ENCODE measurements at places on chromosomes 7 and 10.

DNA sequence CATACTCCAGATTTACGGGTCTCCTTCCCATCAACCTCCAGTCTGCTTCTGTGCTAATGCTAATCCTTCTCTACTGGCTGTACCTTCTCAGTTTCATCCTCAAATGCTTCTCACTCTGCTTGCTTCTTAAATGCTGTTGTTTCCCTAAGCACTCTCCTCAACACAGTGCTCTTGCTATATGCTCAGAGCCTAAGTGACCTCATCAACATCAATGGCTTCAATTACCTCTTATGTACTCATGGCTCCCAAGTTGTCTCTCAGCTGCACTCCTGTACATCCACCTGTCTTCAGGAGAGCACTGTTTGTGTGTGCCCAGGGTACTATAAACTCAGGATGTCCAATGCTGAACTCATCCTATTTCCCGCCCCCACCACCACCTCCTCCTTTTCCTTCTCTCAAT lies 22.5 kb downstream of the ELAPOR2 start:
- DNase-seq: no peak

DNA sequence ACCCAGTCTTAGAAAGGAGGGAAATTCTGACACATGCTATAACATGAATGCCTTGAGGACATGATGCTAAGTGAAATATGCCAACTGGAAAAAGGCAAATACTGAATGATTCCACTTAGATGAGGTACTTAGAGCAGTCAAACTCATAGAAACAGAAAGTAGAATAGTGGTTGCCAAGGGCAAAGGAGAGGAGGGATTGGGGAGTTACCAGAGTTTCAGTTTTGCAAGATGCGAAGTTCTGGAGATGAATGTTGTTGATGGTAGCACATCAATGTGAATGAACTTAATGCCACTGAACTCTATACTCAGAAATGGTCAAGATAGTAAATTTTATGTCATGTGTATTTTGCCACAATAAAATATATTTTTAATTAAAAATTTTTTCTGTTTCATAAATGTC lies 38.9 kb downstream of the DRGX start:
- DNase-seq: no peak

DNA sequence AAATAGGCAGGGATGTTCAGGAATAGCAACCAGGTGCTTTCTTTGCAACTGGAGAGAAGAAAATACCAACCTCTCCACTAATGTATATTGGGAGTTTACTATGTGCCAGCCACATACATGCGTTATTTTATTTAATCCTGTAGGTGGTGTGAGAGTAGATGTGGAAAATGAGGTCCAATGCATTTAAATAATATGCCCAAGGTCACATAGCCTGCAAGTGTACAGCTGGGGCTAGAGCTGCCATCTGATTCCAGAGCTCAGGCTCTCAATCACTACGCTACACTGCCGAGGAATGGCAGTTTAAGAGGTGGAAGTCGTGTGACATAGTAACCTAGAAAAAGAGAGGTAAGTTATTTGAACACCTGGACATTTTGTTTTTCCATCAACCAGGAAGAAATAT lies 277.0 kb downstream of the EXOC4 start:
- DNase-seq: no peak

DNA sequence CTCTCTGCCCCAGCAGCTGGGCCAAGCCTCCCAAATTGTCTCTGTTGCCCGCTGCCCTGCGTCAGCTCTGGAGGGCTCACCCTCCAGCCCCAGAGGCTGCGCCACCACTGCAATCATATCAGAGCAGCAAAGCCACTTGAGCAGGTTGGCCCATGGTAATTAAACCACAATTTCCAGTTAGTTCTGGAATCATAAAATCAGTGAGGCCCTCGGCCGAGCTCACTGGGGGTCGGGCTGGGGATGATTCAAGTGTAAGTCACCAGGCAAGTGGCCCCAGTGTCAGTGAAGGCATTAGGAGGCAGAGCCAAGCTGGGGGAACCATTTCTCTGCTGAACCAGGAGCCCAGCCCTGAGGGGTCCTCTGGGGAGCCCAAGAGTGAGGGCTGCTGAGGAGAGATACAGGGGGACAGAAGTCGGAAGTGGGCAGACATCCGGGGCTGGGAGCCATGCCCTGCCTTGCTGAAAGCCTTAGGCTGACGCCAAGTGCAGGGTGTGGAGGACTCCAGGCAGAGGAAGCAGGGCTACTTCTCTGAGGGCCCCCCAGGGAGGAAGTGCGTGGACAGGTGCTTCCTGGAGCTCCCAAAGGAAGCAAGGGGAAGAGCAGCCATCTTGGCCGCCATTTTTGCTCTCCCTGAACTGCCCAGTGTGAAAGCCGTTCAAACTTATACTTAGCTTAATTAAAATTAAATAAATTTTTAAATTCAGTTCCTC lies 29.5 kb upstream of the SLC29A3 start:
- no peak for DNase-seq

GRCh38 chr7:157613575-157614322 lies 276.9 kb downstream of the DNAJB6 start:
- DNase-seq: no peak

DNA sequence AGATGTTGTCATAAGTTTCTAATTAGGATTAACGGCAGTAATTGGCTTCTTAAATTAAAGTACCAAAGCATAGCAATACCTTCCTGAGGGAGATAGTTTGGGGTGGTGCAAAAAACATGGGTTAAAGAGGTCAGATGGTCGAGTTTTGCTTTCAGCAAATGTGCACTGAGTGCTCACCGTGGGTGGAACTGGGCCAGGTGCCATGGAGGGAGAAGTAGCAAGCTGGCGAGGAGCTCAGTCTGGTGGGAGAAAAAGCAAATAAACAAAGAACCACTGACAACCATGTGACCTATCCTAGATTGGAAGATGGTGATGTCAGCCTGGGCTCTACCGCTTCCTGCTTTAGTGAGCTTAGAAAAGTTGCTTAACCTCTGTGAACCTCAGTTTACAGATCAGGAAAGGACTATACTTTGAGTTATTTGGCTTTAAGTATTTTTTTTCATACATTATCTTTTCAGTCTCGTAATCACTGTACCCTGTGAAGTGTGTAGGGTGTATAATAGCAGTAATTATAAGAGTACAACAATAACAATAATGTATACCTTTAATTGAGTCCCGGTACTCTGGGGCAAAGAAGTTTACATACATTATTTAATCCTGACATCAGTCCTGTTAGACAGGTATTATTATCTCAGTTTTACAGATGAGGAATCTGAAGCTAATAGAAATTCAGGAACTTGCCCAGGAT lies 69.0 kb upstream of the PDCD4 start:
- no peak for DNase-seq

DNA sequence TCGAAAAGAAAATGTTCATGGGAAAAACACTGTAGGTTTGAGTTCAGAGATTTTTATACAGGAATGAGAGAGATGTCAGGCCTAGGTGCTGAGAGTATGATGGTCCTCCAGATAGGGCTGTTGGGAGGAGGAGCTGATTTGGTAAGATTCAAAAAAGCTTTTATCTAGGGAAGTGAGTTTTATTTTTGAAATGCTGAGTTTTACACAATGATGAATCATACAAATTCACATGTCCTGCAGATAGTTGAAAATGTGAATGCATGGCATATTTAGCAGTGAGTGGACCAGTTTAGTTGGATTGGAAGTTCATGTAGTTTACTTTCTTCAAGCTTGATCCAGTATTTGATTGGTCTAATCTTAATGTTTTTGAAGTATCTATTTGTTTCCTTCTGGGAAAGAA lies 154.8 kb downstream of the LRRC4 start:
- no peak for DNase-seq

GRCh38 chr10:123769647-123770046 lies 103.5 kb downstream of the GPR26 start:
- no peak for DNase-seq

GRCh38 chr7:14309432-14309831 lies 320.0 kb upstream of the ETV1 start:
- DNase-seq: no peak

- DNase-seq: no peak
These were observed 10.2 kb downstream of the HIPK2 start for GRCh38 chr7:139767561-139767982.

- DNase-seq: no peak
These were observed 177.7 kb upstream of the SP8 start for GRCh38 chr7:20964281-20964918.

DNA sequence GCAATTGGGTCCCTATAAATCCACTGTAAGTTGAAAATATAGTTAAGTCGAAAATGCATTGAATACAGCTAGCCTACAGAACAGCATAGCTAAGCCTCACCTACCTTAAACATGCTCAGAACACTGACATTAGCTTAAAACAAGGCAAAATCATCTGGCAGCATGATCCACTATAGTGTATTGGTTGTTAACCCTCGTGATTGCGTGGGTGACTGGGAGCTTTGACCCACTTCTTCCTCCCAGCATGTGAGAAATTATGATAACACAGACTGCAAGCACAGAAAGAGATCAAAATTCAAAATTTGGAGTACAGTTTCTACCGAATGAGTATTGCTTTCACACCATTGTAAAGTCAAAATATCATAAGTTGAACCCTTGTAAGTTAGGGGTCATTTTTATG lies 22.3 kb downstream of the CNTNAP2 start:
- DNase-seq: no peak

- no peak for DNase-seq
These were observed 3.2 kb downstream of the HOXA11 start for GRCh38 chr7:27181795-27182275.

GRCh38 chr10:71302874-71303568 lies 16.0 kb upstream of the SLC29A3 start:
- DNase-seq: no peak

DNA sequence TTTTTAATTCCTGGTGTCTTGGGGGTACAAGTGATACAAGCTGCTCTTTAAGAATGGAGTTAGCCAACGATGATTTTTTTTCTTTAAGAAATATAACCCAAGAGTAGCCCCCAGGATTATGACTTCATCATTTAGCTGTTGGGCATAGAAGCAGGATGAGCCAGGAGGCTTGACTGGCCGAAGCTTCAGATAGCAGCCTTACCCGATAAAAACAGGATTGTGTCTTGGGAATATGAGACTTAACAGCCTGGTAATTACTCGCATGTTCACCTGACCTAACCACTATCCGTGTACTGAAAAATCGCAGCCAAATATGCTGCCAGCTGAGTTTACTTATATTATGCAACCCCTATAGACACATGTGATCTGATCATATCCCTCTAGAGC lies 346.0 kb upstream of the BMPER start:
- DNase-seq: no peak

- no peak for DNase-seq
These were observed 1.4 kb upstream of the CDCA7L start for GRCh38 chr7:21947056-21947455.

- DNase-seq: no peak
These were observed 115.5 kb upstream of the GPR26 start for GRCh38 chr10:123550675-123551096.

DNA sequence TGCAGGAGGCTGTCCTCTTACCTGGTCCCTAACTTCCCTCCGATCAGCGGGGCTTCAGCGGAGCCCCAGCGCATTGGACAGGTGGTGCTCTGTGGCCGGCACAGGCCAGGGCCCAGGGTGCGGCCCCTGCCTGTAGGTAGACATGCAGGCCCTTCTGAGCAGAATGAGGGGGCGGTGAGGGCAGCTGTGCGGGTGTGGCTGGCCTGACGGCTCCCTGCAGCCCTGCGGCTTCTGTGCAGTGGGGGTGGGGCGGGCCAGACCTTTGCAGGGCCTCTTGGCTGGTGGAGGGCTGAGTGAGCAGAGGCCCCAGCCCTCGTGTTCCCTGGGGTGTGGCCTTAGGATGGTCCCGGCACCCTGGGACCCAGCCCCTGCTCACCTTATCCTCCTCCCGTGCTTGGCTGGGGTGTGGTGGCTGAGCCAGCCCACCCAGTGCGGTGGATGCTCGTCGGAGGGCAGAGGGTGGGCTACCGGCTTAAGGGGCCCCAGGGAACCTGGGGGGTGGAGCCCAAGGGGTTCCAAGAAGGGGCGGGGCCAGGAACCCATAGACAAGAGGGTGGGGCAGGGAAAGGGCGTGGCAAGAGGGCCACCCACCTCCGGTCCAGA lies 175.2 kb upstream of the TNRC18 start:
- DNase-seq: no peak

- DNase-seq: no peak
These were observed 1.6 kb downstream of the TMEM176A start for GRCh38 chr7:150801946-150802771.

GRCh38 chr10:61937631-61938351 lies 36.3 kb downstream of the ARID5B start:
- DNase-seq: no peak

- no peak for DNase-seq
These were observed 48.1 kb downstream of the CD36 start for GRCh38 chr7:80686576-80686975.

- DNase-seq: no peak
These were observed 31.8 kb downstream of the SMURF1 start for GRCh38 chr7:99112097-99112496.

- DNase-seq: no peak
These were observed 543.2 kb upstream of the SEMA3D start for GRCh38 chr7:85730012-85730411.

GRCh38 chr10:5528989-5529701 lies 4.4 kb downstream of the CALML3 start:
- no peak for DNase-seq

GRCh38 chr10:17059197-17059688 lies 70.4 kb downstream of the CUBN start:
- DNase-seq: no peak
